KG1 (cell line): ENCODE measurements at places on chromosomes 11 and 22.

DNA sequence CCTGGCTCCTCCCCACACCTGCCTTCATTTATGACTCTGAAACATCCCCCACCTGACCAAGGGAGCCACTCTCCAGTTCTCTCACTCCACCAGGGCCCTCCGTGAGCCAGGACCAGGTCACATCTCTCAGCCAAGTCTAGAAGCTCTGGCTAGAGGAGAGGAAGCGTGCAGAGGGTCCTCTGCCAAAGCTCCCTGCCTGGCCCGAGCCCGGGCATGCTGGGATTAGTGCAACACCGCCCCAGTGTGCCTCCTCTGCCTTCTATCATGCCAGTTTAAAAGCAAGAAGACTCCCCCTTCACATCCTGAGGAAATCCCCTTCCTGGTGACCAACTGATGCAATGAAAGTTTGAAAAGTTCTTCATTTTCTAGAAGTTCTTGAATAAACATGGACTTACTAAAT is 23.5 kb downstream of the TP53AIP1 start:
- no peak for DNase-seq

- no peak for DNase-seq
These were observed 62.8 kb downstream of the BCR start for GRCh38 chr22:23243006-23243573.

DNA sequence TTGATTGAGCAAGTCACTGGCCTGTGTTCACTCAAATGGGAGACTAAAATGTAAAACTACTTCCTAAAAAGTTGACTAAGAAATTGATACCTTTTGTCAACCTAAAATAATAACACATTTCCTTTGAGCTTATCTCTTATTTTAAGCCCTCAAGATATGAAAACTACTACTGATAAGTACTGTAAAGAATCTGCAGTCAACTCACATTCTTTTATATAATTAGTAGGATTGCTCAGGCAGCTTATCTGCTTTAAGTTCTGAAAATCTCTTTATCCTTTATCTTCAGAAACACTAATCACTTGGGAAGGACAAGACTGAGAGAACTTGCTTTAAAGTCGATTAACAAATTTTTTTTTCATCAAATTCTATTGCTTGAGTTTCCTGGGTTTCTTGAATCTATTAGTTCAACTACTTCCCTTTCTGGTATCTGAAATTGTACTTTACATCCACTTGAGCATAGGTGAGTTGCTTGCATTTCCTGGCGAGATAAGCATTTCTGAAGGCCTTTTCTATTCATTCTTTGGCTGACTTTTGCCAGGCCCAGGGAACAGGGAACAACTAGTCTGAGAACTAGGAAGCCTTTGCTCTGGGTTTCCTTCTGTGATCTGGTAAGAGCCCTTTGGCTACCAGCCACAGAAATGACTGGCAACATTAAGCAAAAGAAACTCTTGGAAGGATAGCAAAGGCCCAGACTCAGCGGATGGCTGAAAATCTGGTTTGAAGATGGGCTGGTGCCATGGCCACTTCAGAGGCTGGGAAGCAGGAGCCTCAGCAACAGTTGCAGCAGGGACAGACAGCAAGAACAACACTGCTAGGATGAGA is 19.3 kb upstream of the CSRP3 start:
- DNase-seq = no peak

GRCh38 chr22:38566726-38567504 is 3.1 kb downstream of the DMC1 start:
- no peak for DNase-seq

- peak; percentile 25 for DNase-seq
These were observed 1.7 kb downstream of the FGF3 start for GRCh38 chr11:69817265-69818230.

- DNase-seq = no peak
These were observed 20.4 kb downstream of the ZNRF3 start for GRCh38 chr22:28903729-28904128.

DNA sequence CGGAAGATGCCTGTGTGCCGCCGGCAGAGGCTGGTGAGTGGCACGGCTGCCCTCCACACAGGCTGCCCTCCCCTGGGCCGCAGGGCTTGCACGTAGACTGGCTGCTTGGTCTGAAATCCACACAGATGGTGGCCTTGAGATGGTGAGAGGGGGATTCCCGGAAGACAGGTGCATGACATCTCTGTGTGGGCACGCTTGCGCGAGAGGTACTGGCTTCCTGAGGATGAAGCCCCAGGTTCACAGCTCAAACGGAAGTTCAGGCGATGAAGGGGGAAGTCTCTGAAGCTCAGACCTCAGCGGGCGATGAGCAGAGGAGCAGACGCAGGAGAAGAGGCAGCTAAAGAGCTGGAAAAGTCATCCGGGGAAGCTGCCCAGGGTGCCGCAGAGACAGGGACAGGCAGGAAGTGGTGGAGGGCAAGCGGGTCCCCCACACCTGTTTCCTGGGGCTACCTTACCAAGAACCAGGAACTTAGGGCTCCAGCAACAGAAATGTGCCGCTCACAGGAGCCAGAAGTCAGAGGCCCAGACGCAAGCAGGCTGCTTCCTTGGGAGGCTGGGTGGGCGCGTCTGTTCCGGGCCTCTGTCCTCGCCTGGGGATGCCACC is 7.2 kb downstream of the CRELD2 start:
- peak; percentile 78 for DNase-seq

DNA sequence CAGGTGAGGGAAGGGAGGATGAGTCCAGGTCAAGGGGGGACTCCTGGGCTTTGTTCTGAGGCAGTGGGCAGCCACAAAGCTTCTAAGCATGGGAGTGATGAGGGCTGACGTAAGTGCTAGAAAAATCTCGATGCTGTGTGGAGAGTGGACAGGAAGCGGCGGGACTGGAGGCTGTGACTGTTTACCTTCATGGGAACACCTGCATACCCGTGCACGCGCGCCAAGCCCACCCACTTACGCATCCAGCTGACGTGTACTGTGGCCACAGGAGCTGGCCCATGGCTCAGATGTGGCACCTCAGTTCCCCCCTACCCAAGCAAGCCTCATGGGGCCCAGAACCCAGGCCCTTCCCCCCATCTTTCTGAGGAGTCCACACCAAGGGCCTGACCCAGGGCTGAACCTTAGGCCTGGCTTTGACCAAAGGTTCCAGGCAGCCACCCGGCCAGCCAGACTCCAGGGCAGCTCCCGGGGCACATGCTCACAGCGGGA is 14.0 kb downstream of the MYRF start:
- DNase-seq = no peak

- DNase-seq = no peak
These were observed 15.3 kb upstream of the TRIM29 start for GRCh38 chr11:120153221-120153620.

- no peak for DNase-seq
These were observed 111.6 kb downstream of the MIAT start for GRCh38 chr22:26768952-26769351.

GRCh38 chr22:41471568-41471967 is 2.7 kb downstream of the ACO2 start:
- no peak for DNase-seq

GRCh38 chr11:92268546-92268945 is 43.9 kb downstream of the FAT3 start:
- DNase-seq = no peak

GRCh38 chr11:57279116-57279515 is 42.1 kb upstream of the APLNR start:
- DNase-seq = no peak

DNA sequence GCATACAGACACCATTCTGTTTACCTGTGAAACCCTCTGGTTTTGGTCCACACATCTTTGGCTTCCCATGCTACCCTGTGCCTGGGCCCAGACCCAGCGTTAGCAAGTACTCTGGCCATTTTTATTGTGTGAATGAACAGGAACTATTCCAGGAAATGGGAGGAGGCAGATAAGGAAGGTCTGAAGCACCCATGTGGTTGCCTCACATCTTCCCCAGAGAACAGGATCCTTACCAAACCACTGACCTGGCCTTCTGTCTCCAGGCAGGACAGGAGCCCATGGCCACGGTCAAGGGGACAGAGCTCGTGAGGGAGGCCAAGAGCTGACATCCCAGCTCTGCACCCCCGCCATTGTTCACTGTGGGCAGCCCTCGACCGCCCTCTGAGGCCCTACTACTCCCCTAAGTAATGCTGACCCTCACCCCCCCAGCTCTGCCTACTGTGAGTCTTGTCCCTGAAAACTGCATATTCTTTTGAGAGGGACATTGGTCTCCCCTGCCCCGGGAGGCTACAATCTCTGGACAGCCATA is 97.7 kb upstream of the TP53I11 start:
- no peak for DNase-seq

- DNase-seq = no peak
These were observed 117.2 kb downstream of the GGTLC2 start for GRCh38 chr22:22761606-22761962.

DNA sequence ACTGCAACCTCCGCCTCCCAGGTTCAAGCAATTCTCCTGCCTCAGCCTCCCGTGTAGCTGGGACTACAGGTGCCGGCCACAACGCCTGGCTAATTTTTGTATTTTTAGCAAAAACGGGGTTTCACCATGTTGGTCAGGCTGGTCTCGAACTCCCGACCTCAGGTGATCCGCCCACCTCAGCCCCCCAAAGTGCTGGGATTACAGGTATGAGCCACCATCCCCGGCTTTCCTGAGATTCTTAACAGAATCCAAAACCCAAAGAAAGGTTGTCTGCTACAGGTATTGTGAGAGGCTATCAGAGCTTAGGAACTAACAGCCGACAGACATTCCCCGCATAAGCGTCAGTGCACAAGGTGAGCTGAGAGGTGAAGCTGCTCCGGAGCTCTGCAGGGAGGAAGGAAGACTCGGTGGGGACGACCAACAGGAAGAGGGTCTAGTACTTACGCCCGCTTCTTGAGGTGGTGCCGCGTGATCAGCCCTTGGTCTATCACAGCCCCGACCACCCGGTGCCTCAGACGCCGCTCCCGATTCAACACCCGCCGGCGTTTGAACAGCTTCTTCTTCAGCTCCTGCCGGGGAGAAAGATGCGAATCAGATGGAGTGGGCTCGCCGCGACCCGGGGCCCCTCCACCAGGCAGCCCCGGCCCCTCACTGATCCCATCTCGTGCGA is 470 bp downstream of the C11orf98 start:
- peak; percentile 91 for DNase-seq

DNA sequence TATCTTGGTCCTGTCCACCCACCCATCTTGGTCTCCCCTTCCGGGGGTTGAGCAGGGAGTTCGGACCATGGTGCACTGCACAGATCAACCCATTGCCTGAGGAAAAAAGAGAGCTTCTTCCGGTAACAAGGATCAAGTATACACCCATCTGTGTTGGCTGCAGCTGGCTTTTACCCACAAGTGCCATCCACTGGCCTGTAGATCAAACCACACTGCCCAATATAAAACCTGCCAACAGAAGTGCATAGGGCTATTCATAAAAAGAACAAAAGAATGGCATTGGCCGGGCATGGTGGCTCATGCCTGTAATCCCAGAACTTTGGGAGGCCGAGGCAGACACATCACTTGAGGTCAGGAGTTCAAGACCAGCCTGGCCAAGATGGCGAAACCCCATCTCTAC is 94.5 kb downstream of the ZC3H12C start:
- no peak for DNase-seq

GRCh38 chr11:124752471-124753102 is 532 bp upstream of the VSIG2 start:
- DNase-seq = no peak

DNA sequence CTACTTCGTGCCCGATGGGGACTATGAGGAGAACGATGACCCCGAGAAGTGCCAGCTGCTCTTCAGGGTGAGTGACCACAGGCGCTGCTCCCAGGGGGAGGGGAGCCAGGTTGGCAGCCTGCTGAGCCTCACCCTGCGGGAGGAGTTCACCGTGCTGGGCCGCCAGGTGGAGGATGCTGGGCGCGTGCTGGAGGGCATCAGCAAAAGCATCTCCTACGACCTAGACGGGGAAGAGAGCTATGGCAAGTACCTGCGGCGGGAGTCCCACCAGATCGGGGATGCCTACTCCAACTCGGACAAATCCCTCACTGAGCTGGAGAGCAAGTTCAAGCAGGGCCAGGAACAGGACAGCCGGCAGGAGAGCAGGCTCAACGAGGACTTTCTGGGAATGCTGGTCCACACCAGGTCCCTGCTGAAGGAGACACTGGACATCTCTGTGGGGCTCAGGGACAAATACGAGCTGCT is 751 bp downstream of the FIBIN start:
- DNase-seq = no peak

- DNase-seq = peak; percentile 66
These were observed 27.8 kb upstream of the GRAMD4 start for GRCh38 chr22:46592390-46592872.

- no peak for DNase-seq
These were observed 73.5 kb downstream of the RNF169 start for GRCh38 chr11:74822170-74822569.
